Hematopoietic multipotent progenitor cell treated with erythropoietin and hydrocortisone succinate and interleukin-3 and kit ligand, for 6 days (in vitro differentiated cells): ENCODE measurements at places on chromosomes 3 and 15.
A peak's percentile ranks its signal among the peaks of the same experiment; 100 is the strongest.

DNA sequence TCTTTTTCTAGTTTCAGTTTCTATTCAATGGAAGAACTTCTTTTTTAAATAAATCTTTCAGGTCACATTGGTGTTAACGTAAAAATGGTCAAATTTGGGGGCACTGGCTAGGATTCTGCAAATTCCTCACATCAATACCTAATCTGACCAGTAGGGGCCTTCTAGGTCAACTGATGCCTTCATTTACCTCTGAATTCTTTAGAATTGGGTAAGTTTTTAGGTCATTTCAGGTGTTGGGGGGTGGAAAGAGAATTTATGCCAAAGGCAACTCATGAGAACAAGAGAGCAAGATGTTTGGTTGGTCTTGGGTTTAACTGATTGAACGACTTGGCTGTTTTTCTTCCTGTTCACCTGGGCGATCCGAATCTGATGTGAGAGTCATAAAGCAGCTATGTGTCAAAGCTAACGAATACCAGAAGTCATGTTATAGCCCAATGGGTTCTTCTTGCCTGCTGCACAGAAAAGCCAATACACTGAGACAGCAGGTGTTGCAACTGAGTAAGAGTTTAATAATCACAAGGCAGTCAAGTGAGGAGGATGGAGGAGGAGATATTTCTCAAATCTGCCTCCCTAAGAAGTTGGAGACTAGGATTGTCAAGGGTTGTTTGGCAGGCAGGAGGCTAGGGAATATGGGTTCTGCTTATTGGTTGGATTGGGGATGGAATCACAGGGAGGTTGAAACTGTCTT, 15.3 kb downstream of the LRRC49 start:
- peak; percentile 8 for DNase-seq

DNA sequence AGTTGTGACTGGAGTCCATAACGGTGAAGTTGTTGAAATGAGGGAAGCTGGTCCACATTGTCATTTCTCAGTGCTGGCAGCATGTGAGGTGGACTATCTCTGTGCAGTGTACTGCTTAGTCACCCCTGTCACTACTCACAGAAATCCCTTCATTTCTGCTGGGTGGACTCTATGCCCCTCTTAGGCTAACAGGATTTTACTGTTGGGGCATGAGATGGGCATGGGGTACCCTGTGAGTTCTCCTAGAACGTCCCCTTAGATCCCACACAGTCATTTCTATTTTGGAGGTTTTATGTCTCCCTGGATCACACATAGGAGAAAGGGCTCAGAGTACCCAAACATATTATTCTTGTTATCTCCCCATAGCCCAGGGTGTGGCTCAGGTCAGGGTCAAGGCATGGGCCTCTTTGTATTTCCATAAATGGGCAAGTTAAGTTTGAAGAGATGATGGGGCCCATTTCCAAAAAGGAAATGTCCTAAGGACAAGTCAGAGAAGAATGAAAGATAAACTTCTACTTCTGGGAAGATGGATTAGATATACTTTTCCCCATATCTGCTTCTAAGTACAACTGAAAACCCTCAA, 15.2 kb downstream of the P2RY1 start:
- no peak for DNase-seq

- DNase-seq, result no peak
Measured at GRCh38 chr3:3772920-3773319, 26.3 kb upstream of the LRRN1 start.

GRCh38 chr15:62509395-62509958, 344.4 kb upstream of the C2CD4B start:
- no peak for DNase-seq

DNA sequence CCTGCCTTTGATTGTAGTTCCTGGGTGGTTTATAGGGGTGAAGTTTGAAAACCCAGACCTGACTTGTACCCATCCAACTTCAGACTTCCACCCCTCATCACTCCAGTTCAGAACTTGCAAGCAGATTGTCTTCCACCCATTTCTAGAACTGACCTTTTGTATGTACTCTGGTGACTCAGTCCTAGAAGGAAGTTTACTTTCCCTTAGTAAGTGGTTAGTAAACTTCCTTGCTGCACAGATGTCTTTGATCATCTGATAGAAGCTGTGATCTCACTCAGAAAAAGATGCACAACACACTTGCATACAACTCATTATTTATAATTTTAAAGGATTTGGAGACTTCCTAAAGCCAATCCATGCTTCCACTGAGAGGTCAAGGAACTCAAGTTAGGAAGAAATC, 368.0 kb downstream of the MFSD1 start:
- DNase-seq, result no peak

- DNase-seq, result no peak
Measured at GRCh38 chr3:64958199-64958843, 270.5 kb upstream of the ADAMTS9 start.

DNA sequence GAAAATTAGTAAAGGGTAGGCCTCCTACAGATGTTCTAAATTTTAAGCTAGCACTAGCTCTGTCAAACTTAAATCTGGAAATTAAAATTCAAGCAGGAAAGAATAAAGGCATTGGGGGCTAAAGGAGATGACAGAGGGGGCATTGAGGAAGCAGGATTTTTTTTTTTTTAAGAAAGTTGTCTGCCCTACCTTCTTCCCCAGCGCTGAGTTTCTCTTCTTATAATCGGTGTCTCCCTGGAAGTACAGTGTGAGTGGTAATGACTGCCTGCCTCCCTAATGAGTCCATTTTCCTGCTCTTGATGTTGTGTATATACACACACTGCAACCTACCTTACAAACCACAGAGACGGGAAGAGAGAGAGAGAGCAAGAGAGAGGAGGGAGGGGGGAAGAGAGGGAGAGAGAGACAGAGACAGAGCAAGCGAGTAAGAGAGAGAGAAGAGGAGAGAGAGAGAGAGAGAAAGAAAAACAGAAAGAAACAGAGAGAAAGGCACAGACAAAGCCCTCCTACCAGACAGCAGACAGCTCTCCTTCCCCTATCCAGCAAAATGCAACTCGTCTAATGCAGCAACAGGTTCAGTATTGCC, 47.0 kb downstream of the ZBTB20 start:
- peak; percentile 62 for DNase-seq

DNA sequence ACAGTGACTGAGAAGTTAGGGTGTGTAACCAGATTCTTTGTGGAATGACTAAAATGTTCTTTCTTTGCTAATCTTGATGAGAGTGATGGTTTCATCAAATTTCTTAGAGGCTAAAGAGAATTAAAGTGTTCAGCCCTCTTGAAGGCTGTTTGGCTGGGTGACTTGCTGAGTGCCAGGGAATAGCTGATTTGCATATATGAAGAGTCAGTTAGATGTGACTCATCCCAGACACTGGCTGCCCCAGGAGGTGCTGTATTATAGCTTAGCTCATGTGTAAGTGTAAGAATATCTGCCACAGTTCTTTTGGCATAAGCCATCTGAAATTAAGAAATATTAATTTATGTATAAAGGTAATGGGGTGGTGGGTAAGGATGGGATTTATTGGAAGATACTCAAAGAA, 535.1 kb downstream of the NLGN1 start:
- DNase-seq, result no peak

DNA sequence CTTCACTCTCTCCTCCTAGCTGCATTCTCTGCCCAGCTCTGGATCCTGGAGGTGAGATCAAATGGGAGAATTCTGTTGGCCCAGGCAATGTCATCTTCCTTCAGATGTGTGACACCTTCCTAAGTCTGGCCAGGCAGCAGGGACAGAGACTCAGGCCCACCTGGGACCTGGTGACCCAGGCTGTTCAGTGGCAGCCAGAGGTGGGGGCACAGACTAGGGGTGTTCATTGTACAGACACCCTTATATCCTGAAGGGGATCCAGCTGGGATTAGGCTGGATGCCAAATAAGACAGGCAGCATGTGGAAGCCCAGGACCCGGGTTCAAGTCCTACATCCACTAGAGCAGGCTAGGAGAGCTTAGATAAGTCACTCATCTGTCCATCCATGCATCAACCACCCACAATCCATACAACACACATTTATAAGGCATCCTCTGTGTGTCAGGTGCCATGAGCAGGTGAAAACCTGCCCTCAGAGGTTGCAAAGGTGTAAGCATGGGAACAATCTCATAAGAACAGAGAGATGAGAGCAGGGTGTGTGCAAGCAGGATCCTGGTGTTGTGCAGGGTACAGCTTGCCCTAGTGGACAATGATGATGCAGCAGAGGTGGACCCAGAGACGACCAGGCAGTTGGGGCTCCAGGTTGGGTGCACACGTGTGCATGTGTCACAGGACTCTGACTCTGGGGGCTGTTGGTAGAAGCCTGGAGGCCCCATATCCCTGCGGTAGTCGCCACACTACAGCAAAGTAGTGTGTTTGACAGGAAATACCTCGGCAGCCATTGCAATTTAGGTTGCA, 18.3 kb upstream of the RPL29 start:
- DNase-seq, result no peak

GRCh38 chr3:188950832-188951489, 220.8 kb upstream of the TPRG1 start:
- DNase-seq, result no peak

- no peak for DNase-seq
Measured at GRCh38 chr3:194109192-194109863, 26.6 kb upstream of the HES1 start.

- DNase-seq, result peak; percentile 42
Measured at GRCh38 chr3:69558912-69559311, 173.0 kb upstream of the FRMD4B start.

DNA sequence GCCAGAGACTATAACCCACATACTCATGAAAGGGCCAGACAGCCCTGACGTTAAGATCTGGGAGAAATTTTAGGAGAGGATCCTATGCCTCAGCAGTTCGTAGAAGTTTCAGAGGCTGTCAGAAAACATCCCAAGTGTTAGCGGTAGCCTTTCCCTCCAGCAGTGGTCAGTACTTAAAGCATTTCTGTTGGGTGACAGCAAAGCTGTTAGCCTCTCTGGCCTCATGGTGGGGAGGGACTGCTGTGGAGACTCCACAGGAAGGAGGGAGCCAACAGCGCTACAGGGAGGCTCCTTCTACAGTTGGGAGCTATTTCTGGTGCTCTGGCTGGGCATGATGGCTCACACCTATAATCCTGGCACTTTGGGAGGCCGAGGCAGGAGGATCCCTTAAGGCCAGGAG, 27.4 kb downstream of the IDH2 start:
- DNase-seq, result no peak
